HFFc6 (cell line): ENCODE measurements at places on chromosomes 11 and 22.

DNA sequence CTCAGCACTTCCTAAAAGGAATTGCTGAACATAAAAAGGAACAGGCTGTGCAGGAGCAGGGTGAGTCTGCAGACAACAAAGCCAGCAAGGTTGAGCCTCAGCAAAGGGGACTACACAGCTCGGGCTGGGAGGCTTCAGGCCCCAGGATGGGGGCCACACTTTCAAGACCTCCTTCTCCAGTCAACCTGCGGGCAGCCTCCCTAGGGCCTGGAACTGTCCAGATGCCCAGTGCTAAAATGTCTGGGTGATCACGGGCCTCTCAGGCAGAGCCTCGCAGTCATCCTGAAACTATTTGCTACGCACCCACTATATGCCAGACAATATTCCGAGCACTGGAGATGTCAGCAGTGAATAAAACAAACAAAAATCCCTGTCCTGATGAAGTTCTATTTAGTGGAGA, 3.9 kb upstream of the NEFH start:
- DNase-seq, result peak; percentile 17

- no peak for DNase-seq
Observed at GRCh38 chr22:19463008-19463407, 15.5 kb upstream of the C22orf39 start.

DNA sequence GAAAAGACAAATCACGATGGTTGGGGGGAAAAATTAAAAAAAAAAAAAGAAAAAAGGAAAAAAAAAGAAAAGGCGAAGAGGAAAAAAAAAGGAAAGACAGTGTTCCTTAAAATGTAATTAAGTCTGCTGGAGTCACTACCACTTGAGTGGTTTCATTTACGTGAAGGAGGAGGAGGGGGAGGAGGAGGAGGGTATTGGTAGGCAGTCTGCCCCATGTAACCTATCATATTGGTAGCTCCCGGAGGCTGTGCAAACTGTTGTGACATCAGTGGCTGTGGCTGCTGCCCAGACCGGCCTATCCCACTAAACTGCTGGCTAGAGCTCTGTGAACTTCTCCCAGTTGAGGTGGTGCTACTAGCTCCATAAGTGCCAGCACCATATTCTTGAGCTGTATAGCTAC, 17.9 kb downstream of the KDELR3 start:
- DNase-seq, result no peak

DNA sequence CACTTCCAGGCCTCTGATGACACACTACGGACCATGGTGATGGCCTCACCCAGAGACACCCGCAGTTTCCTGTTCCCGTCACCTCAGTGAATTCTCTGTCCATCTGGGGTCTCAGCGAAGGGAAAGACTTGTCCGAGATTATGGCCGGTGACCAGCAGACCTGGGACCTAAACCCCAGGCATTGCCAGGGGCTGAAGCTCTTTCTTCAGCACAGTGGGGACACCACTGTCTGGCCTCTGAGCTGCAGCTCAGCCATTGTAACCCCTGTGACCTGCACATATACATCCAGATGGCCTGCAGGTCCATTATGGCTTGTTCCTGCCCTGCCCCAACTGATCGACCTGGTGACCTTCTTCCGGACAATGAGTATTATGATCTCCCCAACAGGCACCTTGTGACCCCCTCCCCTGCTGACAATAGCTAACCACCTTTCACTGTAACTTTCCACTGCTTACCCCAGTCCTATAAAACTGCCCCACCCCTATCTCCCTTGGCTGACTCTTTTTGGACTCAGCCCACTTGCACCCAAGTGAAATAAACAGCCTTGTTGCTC, 22.3 kb downstream of the CBX7 start:
- DNase-seq, result no peak

DNA sequence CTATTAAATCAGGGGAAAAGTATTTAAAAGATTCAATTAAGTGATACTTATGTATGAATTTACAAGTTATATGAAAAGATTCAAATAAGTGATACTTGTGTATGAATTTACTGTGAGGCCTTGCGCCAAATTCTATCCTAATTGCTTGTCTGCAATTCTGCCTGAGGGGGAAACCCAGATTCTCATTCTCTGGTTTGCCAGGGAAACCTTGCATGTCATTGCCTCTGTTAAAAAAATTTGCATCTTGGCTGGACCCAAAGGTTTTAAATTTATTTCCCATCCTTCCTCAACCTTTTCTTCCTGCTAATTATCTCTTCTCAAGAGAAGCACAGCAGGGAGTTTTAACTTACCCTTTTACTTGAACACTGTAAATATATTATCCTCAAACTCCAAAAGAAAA, 13.8 kb downstream of the OLFML1 start:
- DNase-seq, result no peak

DNA sequence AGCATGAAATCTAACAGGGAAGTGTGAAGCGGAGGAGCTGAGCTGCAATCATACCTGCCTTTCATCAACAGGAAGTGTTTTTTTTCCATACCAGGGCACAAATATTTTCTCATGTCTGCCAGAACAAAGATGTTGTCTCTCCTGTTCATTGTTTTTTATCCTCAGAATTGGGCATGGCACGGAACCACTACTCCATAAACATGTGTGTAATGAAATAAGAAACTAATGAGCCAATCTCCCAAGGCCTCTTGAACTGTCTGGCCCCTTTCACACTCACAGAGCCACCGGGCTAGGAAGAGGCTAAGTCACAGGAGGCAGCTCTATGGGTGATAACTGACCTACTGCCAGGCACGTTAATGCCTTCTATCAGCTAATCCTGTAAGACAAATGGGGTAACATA, 124.4 kb downstream of the ETS1 start:
- DNase-seq, result no peak

DNA sequence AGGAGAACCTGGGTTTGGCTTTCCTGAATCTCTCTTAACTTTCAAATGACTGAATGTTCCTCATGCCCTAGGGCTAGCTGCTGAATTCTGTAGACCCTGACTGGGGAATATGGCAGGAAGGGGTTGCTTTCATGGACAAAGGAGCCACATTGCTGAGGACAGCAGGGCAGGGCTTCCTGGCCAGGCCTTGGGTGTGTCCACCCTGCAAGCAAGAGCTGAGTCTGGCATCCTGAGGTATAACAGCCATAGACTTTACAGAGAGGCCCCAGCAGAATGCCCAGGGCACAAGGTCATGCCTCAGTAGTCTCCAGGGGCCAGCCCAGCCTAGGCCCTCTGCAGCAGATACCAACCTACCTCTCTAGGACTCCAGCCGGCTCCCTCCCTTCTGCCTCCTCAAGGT, 102.2 kb upstream of the RAG2 start:
- no peak for DNase-seq
